Activated CD8-positive, alpha-beta memory T cell treated with anti-CD3 and anti-CD28 coated beads for 4 hours (primary cell): ENCODE measurements at places on chromosomes 1 and 21.
A peak's percentile ranks its signal among the peaks of the same experiment; 100 is the strongest.

DNA sequence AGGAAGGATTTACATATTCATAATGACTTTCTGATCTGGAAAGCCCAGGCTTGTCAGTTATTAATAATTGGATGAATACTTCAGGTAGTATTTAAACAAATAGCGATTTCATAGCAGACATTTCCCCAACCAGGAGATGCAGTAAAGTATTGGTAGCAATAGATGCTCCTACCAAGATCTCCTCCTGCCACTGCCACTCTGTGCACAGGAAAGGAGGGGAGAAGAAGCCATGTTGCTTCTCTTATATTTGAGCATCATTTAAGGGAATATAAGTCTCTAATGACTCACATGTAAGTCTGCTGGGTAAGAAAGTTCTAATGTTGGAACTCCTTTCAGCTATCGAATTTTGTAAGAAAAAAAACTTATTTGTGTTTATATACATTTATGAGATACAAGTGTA lies 420 bp upstream of the IFI16 start:
- DNase-seq, result no peak

- no peak for DNase-seq
Observed at GRCh38 chr1:52127181-52128180, 14.4 kb upstream of the ZFYVE9 start.

DNA sequence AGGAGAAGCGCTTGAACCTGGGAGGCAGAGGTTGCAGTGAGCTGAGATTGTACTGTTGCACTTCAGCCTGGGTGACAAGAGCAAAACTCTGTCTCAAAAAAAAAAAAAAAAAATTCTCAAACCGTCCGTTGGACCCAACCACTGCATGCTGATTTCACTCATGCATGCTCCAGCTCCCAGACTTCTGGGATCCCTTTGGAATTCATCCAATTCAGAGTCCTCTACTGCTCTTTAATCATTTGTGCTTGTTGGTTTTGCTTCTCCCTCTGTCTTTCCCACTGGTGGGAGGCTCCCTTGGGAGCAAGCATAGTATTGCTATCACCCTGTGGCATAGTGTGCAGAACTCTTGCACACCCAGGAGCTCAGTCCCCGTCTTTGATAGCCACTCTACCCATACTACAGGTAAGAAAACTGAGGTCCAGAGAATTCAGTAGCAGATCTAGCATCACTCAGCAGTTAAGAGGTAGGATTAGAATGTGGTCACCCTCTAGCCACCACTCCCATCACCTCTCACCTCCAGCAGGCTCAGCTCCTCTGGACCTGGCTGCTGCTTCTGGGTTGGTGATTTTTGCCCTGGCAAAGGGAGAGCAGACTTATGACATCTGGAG lies 3.1 kb upstream of the LMNA start:
- DNase-seq, result no peak

DNA sequence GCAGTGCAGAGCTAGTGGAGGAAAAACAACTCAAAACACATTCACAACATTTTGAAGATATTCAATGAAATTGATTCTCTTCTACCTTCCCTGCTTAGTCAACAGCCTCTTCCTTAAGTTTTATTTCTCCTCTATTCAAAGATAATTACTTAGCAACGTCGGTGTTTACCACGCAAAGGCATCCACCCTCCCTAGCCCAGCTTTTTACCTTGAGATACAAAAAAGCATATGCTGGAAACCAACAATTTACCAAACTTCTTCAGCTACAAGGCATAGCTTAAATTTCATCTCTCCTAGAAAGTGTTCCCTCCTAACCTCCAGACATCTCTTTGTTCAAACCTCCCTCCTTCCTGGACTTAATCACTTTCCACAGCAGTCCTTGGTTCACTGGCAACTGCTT lies 102.8 kb upstream of the SOD1 start:
- DNase-seq, result no peak

GRCh38 chr1:179293340-179294327 lies at the start of gene SOAT1:
SOAT1 (plus strand) TSS chr1:179293797; CDS start chr1:179302685, 8,888 bp downstream.
- peak; percentile 89 for DNase-seq

DNA sequence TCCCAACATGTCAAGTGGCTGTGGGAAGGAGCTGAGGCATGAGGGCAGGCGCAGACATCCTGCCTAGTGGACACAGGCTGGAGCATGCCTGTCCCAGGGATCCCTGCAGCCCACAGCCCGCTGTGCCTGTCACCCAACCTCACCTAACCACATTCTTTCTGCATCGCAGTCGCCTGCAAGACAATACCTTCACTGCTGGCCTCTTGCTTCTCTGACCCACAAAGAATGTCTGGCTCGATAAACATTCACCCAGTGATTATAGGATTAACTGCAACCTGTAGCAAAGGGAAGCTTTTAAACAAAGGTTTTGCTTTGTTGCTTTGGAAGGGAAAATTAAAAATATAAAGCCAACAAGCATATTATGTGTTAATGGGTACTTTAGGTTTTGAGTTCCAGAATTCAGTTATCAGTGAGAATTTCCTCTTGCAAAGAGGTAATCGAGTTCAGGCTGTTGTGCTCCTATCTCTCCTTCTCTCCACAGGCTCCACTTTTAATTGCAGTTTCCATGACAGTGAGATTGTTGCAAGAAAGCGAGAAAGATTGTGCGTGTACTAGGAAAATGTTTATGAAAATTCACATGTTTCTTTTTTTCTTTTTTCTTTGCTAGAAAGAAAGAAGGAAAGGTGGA lies 40.0 kb upstream of the ZNF648 start:
- DNase-seq, result no peak

GRCh38 chr1:115170961-115171392 lies 81.7 kb upstream of the TSPAN2 start:
- no peak for DNase-seq

GRCh38 chr21:39966786-39967185 lies 99.5 kb downstream of the PCP4 start:
- DNase-seq, result no peak

- DNase-seq, result no peak
Observed at GRCh38 chr1:85134583-85135391, 66.0 kb downstream of the SYDE2 start.

DNA sequence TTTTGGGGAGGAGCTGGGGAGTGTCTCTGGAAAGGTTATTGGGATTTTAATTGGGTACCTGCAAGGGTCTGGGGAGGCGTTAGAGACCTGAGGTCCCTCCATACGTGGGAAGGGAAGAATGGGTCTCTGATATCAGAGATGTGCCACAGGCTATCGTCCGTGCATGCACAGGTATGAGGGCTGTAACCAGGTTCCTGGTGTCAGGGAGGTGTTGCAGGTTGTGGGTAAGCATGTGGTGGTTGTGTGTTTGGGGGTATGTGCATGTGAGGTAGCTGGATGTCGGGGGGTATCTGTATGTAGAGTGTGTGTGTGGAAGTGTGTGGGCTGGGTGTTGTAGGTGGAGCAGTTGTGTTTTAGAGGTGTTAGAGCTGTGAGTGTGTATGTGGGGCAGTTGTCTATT lies 8.3 kb downstream of the AHDC1 start:
- no peak for DNase-seq
